Activated CD4-positive, alpha-beta T cell treated with anti-CD3 and anti-CD28 coated beads, Interleukin-2, amount 10 ng/mL, durations not matched to agents 7 days and 5 days (primary cell): ENCODE measurements at places on chromosomes 6 and 20.

DNA sequence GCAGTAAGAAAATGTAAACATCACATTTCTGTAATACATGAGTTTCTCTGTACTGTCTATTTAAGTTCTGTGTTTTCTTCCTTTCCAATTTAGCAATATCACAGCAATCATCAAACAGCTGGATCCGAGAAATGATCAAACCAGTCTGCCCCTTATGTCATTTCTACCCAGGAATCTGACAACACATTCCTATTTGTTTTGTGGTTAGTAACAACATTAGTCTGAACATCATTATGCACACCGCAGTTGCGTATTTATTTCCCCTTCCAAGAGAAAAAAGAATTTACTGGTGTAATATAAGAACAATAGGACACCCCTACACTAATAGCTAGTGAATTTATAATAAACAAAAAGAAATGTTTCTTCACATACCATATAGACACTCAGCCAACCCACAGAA, 179.5 kb downstream of the BTBD9 start:
- DNase-seq = no peak

DNA sequence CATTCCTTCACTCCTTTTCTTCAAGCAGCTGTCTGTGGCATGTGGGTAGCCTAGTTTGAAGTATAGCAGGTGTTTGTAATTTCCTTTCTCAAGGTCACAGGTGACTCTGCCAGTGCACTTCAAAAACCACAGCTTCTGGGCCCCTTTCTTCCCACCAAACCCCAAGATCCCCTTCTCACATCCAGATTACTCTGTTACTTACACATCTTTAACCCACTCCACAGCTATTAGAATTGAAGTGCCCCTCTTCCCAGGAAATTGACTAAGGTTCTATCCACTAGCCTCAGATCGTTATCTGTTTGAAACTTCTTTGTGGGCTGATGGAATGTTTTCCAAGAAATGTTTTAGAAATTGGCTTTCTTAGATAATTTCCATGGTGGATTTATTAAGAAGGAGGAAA, 150.8 kb downstream of the AHI1 start:
- DNase-seq = no peak

DNA sequence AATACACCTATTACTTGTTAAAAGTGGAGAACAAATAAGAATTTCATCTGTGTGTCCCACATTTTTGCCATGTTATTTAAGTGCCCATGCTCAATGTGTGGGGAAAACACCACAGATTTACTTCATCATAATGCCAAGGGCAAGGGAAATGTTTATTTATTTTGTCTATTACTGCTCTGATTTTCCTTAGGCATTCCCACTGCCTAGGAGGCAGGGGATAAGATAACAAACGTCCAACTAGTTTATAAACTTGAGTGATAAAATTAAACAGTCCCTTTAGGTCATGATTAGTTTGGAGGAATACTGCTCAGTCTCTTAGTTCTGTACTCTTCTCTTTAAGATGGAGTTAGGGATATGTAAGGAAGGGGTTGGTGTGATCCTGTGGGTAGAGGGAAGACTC, 598.4 kb upstream of the MARCKS start:
- no peak for DNase-seq

DNA sequence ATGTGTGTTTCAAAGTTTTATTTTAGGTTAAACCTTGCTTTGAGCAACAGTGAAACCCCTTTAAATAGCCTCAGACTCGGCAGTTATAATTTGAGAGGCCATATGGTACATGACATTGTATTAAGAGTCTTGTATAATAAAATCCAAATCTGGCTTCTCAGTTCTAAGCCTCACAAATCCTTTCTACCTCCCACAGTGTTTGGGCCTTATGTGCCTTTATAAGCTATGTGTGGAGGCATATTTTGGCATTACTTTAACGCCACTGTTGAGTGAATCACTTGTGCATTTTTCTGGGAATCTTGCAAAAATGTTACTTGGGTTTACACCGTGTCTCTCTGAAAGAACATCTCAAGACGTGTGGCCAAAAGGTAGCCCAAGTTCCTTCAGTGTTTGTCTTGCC, 152.4 kb downstream of the COL9A1 start:
- no peak for DNase-seq

GRCh38 chr20:52190437-52191131, 995 bp downstream of the ZFP64 start:
- DNase-seq = peak; percentile 46

- DNase-seq = no peak
Measured at GRCh38 chr6:18492972-18493371, 105.8 kb downstream of the RNF144B start.

GRCh38 chr20:51622004-51622874, 79.7 kb upstream of the NFATC2 start:
- no peak for DNase-seq

DNA sequence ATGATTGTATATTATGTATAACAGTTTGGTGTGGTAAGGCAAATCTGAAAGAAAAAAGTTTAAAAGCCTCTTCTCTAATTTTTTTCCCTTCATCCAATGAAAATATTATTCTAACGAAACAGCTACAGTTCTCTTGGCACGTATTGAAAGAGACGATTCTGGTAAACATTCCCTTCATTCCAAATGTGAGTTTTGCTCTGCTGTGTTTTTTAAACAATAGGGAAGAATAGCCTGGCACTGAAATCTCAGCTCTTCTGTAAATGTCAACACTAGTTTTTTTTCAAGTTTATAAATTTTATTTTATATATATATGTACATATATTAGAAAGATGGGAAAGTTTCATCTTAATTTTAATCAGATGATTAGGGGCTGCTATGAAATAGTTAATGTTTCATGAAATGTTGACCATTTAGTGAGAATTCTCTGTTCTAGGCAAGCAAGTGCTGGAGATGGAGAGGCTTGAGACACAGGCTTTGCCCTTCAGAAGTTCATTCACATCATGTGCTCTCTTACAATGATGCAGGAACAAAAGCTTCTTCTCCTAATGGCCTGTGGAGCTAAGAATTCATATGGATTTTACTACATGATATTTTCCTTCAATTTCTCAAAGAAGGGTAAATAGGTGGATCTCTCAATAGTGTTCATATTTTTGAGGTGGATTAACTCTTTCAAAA, 4.1 kb downstream of the PAQR8 start:
- DNase-seq = no peak

DNA sequence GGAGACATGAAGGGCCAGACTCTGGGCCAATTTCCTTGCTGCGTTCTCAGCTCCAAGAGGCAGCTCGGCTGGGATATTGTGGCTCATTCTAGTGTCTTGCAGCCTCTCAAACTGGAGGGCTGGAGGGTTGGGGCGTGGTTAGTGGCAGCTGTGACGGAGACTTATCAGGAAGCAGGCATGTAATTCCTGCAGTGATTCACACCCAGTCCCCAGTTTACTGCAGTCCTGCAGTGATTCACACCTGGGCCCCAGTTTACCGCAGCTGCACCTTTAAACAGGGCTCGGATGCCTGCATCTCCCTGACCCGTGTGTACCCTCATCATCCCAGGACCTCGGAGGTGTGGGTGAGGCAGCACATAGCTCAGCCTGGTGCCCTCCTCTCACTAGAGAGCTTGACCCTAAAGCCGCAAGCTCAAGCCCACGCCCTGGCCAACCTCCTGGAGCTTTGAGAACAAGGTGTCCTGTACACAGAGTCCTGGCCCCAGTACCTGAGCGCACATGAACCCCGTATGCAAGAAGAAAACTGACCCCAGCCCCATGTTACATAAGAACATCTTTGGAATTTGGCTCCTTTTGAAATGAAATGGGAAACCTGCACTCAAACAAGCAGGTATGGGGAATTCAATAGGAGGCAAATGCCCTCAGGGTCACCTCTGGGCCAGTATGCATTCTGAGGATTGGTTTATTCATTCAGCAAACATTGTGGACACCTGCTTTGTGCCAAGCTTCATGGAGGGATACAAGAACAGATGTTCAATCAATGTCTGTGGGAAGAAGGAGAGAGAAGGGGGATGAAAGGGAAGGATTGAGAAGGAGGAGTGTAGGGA, 55.3 kb upstream of the FAM83D start:
- no peak for DNase-seq

DNA sequence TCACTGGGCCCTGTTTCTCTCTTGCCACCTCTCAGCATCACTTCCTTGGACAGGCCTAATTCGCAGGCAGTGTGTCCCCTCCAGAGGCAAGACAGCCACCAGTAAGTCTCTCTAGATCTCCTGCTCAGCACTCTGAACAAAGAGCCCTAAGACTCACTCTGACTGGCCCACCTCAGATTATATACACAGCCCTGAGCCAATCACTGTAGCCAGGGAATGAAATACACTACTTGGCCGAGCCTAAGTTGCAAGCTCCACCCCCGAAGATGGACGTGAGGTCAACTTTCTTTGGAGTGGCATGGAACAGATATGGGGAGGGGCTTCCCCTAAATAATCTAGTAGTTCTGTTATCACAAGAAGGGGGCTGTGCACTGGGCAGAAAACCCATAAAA, 4.1 kb downstream of the BPI start:
- DNase-seq = no peak

GRCh38 chr6:24929242-24929641, 6.5 kb downstream of the RIPOR2 start:
- no peak for DNase-seq

- no peak for DNase-seq
Measured at GRCh38 chr20:10415013-10415650, 18.9 kb downstream of the MKKS start.

DNA sequence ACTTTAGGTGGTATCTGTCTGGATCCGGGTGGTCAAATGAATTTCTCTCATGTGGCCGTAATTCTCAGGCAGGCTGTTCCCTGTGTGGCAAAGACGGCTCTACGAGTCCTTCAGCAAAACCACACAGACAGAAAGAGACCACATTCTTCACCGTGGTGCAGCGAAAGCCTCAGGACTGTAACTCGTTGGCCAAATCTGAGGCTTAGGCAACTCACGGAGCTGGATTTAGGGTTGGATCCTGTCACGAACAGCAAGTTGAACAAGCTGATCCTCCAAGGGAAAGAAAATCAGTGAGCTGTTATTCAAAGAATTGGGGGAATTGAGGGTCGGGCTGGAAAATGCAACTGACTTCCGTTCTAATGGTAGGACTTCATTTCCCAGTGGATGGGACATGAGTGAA, 167.4 kb downstream of the ZMYND8 start:
- no peak for DNase-seq

DNA sequence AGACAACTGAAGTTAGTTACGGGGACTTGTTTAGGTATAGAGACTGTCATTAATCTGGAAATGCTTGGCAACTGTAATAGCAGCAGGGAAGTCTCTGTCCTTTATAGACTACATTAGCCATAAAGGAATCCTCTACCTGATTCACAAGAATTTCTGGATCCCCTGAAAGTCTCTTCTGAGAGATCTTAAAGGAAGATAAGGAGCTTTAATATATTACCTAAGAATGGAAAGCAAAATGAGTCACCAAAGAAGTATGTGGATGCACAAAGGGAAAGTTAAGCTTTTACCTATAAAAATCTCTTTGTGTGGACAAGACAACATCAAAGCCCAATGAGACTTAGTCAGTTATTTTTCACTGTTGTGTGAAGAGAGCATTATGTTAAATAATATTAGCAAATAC, 92.2 kb upstream of the RSPO3 start:
- no peak for DNase-seq

DNA sequence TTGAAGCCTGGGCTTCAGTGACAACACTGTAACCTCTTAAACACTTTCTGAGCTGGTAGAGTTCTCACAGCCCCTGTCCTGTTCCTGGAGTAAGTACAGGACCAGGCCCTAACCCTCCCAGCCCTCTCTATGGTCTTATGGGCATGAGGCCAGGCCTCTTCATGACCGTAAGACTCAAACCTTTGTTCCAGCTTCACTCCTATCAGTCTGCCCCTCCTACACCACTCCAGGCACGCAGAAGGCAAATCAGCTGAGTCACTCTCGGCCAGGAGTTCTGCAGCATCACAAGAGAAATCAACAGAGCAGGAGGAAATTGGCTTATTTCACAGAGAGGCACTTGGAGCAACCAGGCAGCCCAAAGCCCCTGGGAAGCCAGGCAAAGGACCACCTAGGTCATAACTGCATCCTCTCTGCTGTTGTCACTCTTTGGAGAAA, 25.3 kb upstream of the CHD6 start:
- no peak for DNase-seq

GRCh38 chr6:9540126-9540525, 874.7 kb downstream of the TFAP2A start:
- no peak for DNase-seq

GRCh38 chr20:4247898-4248858, 232.8 kb upstream of the RNF24 start:
- DNase-seq = no peak

GRCh38 chr6:113674075-113674474, 183.1 kb upstream of the MARCKS start:
- DNase-seq = no peak

DNA sequence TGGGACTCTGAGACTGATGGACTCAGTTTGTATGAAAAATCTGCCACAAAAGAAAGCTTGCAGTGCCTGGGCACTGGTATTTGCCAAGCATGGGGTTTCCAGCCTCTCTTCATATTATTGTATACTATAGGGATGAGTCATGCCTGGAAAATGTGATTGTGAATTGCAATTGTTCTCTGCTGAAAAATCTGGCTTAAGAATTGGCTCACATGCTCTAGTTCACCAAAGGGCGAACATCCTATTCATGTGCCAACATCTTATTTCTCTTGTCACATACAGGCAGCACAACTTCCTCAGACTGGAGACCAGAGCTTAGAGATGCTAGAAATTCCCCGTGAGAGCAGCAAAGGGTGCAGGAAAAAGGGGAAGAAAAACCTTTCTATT, 103.6 kb upstream of the KCNK16 start:
- no peak for DNase-seq

DNA sequence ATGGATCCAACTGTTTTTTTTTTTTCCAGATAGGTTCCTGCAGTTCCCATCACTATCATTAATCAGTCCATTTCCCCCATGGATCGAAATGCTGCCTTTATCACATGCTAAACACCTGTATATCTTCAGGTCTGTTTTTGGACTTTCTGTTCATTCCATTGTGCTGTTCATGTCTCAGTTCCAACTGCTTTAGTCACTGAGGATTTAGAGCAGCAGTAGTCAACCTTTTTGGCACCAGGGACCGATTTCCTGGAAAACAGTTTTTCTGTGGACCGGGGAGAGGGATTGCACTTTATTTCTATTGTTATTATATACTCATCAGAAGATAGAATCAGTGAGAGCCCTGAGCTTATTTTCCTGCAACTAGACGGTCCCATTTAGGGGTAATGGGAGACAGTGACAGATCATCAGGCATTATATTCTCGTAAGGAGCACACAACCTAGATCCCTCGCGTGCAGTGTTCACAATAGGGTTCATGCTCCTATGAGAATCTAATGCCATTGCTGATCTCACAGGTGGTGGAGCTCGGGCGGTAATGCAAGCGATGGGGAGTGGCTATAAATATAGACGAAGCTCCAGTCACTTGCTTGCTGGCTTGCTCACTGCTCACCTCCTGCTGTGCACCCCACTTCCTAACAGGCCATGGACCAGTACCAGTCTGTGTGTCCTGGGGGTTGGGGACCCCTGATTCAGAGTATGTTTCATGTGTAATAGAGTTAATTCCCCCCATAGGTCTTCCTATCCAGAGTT, 46.0 kb downstream of the CAP2 start:
- no peak for DNase-seq
